Astrocyte of the spinal cord (primary cell): ENCODE measurements at places on chromosomes 2 and 18.

GRCh38 chr2:6883448-6884122, 6.0 kb downstream of the RSAD2 start:
- no peak for DNase-seq

GRCh38 chr2:201433394-201433995, 17.8 kb downstream of the TRAK2 start:
- no peak for DNase-seq

GRCh38 chr2:152406119-152406835, 71.3 kb downstream of the FMNL2 start:
- DNase-seq, result no peak

- no peak for DNase-seq
Measured at GRCh38 chr2:234447189-234447588, 49.7 kb downstream of the ARL4C start.

DNA sequence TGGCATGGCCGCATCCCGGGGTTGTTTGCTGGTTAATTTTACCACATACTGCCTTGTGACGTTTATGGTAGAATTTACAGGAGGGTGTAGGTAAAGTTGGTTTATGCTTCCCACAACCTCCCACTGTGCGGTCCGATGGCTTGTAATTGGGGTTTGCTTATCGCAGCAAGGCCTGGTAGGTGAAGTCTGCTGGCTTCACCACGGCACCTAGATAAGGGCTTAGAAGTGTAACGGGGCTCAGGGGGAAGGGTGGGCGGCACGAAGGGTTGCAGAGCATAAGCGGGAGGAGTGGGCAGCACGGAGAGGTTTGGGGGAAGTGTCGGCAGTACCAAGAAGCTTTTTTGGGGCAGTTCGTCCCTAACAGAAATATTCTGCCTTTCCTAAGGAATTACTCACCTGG, 39.0 kb upstream of the TMEM131 start:
- no peak for DNase-seq

DNA sequence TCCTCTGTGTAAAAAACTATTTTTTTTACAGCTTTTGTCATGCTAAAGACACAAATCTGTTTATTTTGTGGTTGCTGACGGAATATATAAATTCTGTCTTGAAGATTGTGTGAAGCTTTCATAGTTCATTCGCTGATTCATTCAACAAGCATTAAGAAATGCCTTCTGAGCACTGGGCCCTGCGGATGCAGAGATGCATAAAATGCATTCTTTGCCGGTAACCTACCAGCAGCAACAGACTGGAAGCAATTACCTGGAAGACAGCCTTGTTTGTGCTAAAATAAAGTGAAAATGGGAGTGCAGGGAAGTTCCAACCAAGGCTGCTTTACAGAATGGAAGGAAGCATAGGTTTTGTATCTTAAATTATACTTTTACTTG, 119.7 kb downstream of the PMAIP1 start:
- DNase-seq, result peak; percentile 88

DNA sequence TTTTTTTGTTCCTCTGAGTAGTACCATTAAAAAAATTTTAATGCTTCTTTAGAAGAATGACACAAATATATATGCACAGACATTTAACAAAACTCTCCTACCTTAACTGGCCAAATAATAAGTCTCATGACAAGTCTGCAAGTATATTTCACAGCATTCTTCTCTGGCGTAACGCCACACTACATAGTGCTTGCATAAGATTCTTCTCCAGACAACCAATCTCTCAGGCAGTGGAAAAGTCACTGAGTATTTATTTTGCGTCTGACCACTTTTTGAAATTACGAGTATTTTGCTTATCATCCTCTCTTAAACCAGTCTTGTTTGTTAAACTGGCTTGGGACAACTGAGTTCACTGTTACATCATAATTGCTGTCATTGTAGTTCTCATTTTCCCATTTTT, 749.2 kb downstream of the ADCYAP1 start:
- no peak for DNase-seq

DNA sequence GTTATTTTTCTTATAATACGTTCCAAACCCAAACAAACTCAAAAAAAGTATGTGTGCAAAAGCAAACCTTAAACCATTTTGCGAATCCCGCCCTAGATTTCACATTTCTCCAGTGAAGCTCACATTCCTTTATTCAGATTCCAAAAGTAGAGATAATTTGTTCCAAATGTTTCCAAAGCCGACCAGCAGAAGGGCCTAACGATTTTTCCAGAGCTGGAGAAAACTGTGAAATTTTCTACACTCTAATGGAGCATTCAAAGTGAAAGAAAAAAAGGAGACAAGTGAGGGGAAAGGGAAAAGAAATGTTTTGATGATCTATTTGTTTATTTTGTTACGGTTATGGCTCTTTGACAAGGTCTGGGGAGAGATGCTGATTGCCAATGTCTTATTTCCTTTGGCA, 286.5 kb upstream of the SLC14A2 start:
- no peak for DNase-seq

GRCh38 chr2:50343150-50343830, 688.6 kb downstream of the NRXN1 start:
- no peak for DNase-seq

- DNase-seq, result no peak
Measured at GRCh38 chr2:231991664-231992063, 30.2 kb downstream of the DIS3L2 start.

DNA sequence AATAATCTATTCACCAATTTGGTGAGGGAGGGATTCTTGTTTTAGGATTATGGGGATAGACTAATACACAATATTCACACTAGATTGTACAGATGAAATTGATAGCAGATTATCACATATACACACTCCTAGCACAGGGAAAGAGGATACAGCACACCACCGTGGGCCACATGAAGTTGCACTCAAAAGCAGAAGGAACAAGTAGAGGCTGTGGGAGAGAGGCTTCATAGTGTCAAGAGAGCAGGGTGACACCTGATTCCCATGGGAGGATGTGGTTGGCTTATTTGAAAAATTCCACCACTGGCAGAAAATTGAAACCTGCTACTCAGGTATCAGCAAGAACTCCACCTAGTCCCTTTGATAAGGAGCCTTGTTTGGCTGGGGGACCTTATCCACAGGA, 395.6 kb downstream of the SPAG16 start:
- no peak for DNase-seq

GRCh38 chr2:10732924-10733565, 11.6 kb downstream of the ATP6V1C2 start:
- DNase-seq, result no peak

DNA sequence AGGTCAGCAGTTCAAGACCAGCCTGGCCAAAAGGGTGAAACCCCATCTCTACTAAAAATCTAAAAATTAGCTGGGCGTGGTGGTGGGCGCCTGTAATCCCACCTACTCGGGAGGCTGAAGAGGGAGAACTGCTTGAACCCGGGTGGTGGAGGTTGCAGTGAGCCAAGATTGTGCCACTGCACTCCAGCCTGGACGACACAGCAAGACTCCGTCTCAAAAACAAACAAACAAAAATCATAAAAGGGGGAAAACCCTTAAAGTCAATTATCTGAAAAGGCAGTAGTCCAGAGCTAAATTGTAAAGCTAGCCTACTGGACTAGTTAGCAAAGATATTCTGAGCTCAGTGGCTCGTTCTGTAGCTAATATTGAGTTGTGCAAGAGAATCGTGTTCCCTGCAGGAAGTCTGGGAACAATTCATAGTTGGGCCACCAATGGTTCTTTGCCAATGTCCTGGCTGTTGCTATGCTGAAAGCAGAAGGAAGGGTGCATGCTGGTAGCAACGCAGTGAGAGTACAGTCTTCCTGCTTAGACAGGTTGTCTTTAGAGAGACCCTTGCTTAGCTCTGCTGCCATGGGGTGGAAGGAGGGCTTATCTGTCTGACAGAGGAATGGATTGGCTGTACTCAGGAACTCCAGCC, 4.3 kb downstream of the TGOLN2 start:
- DNase-seq, result no peak

DNA sequence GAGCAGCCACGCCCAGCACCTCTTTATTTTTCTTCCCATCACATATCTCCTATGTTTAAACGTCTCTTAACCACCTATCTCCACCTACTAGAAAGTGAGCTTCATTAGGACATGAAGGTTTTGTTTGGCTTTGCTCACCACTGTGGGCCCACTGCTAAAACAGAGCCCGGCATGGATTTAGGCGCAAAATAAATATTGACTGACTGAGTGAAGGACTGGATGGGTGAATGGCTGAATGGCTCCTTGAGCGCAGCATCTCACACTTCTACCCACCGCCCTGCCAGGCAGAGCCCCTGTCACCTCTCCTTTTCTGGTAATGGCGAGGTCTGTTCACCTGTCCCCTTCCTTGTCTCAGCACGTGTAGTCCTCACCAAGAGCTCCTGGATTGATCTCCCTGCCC, 10.1 kb downstream of the CAPG start:
- no peak for DNase-seq

GRCh38 chr2:39091543-39091942, 29.3 kb downstream of the SOS1 start:
- DNase-seq, result no peak

DNA sequence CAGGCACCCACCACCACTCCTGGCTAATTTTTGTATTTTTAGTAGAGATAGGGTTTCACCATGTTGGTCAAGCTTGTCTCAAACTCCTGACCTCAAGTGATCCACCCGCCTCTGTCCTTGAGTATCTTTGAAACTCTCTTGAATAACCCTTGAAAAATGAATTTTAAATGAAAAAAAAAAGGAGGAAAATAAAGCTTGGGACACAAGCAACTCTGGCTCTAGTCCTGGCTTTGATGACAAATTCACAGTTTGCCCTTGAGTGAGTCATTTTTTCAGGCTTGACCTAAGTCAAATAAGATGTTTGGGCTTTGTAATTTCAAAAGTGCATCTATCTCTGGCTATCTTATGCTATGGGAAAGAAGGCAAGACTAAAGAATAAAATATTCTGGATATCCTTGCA, 79.0 kb upstream of the TRIB2 start:
- peak; percentile 17 for DNase-seq

GRCh38 chr18:50709193-50709592, 110.6 kb downstream of the MRO start:
- DNase-seq, result no peak

DNA sequence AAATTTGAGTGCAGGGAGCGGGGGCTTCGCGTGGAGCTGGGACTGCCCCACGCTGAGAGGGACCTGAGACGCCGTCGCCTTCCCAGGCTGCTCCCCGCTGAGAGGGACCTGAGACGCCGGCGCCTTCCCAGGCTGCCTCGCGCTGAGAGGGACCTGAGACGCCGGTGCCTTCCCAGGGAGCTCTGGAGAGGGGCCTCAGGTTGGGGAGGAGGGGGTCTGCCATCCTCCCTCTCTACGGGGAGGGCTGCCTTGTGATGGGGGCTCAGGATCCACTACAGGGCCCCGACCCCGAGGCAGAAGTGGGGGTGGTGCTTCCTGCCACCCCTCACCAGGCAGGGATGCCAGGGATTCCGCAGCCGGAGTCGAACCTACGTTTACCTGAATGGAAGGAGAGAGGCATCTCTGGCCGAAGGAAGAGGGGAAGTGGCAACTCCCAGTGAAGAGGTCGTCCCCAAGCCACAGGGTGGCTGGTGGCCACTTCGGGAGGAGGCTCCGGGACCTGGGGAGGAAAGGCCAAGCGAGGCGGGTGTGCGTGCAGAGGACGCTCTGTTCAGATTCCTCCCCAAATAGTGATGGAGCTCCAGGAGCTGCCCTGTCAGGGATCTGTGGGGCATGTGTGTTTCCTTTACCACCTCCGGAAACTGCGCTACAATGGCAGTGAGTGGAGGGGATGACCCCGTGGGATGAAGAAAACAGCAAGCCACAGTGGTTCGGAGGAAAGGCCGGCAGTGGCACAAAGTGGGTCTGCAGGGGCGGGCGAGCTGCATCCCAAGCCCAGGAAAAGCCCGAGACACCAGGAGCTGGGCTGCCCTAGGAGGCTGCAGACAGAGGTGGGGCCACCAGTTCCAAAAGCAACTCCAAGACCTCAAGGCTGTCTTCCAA, 108.2 kb upstream of the CTDP1 start:
- no peak for DNase-seq

GRCh38 chr18:8937160-8938094, 165.1 kb upstream of the NDUFV2 start:
- no peak for DNase-seq

DNA sequence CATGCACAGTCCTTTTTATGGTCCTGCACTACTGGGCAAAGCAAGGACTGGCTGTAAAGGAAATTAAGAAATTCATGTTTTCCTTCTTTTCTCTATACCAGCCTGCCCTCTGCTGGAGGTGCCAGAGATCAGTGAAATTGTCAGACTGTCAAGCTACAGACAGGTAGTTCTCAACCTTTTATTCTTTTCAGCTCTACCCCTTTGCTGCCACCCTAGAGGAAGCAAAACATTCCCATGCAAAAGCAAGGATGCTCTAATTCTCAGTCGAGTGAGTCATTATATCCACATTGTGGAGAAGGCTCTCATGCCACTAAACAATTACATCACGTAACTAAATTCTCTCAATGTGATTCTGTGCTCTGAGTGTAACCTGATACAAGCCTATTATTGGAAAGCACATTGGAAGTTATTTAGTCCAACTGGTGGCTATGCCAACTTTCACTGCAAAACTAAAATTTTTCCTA, 25.0 kb upstream of the RAPGEF4 start:
- peak; percentile 91 for DNase-seq

DNA sequence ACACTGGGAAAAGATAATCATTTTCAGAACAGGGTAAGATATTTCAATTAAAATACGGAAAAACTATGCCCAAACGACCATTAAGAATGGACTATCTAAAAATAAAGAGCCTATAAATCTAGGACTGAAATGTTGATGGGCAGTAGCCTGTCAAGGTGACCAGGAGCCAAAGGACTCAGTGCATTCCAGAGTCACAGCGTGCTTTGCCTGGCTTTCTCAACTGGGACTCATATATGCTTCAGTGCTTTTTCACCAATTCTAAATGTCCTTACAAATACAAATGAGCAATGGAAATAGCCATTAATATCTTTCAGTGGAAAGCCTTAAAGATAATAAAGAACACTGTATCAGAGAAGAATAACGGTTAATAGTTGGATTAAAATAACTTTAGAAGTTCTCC, 35.4 kb downstream of the PREPL start:
- DNase-seq, result no peak

- no peak for DNase-seq
Measured at GRCh38 chr18:32238635-32239268, 48.9 kb downstream of the MEP1B start.

DNA sequence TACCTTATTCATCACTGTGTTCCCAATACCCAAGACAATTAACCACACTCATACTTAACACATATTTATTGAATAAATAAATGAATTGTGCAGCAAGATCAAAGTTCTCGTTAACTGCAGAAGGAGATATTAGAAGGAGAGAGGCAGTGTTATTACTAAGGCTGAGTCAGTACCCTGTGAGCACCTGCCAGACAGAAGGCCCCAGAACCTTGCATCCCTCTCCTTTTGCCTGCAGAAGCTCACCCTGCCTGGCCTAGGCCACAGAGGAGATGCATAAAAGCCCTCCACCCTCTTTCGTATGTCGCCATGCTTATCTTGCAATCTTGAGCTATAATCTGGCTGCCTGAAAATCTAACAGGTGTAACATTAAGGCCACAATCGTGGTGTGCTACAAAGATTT, 20.5 kb upstream of the RNF149 start:
- DNase-seq, result no peak

DNA sequence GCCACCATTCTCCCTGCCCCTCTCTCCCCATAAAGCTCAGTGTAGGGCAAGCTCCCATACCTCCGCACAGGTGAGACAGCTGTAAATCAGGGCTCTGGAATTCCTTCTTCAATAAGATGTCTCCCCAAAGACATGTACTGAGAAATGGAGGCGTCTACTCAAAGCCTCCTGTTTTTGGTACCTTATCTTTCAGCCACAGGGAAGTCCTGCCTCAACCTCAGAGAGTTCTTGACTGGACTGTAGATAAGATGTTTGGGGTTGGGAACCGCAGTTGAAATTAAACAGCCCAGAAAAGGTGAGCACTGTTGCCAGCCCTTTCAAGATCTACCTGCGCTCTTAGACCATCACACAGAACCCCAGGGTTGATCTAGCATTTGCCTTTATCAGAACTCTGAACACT, 1.4 kb upstream of the GALNT14 start:
- no peak for DNase-seq
